ENCODE measurements at places on chromosomes 7 and 10.

DNA sequence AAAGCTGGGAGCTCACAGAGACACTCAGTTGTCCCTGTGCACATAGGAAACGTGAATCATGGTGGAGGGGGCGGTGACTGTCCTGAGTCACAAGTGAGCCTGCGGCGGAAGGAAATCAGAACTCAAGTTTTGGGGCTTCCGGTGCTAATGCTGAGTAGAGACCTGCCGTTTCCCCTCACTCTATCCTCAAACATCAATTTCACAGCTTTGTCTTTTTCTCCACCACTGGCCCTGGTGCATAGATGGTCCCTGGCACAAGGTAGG is 21.9 kb downstream of the ADCYAP1R1 start:
- DNase-seq = no peak

DNA sequence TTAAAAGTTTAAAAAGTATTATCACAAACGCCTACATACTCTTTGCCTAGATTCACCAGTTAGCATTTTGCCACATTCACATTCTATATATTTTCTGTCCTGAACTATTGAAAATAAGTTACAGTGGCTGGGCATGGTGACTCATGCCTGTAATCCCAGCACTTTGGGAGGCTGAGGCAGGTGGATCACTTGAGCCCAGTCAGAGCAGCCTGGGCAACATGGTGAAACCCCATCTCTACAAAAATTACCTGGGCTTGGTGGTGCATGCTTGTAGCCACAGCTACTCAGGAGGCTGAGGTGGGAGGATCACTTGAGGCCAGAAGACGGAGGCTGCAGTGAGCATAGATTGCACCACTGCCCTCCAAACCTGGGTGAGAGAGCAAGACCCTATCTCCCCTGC is 5.3 kb downstream of the ARPC1A start:
- no peak for DNase-seq

DNA sequence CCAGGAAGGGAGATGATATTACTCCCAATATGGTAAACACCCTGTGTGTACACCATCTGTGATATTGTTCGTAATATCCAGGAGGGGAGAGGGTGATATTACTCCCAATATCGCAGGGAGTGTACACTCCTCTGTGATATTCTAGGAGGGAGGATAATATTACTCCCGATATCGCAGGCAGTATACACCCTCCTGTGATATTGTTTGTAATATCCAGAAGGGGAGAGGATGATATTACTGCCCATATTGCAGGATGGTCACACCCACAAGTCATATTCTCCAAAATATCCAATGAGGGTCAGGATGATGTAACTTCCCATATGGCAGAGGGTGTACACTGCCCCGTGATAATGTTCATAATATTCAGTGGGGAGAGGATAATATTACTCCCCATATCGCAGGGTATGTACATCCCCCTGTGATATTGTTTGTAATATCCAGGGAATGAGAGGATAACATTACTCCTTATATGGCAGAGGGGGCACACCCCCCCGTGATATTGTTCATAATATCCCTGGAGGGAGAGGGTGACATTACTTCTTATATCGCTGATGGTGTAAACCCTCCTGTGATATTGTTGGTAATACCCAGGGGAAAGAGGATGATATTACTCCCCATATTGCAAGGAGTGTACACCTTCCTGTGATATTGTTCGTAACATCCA is 17.1 kb downstream of the AZGP1 start:
- no peak for DNase-seq

GRCh38 chr7:113246738-113247137 is 128.4 kb upstream of the SMIM30 start:
- DNase-seq = no peak

DNA sequence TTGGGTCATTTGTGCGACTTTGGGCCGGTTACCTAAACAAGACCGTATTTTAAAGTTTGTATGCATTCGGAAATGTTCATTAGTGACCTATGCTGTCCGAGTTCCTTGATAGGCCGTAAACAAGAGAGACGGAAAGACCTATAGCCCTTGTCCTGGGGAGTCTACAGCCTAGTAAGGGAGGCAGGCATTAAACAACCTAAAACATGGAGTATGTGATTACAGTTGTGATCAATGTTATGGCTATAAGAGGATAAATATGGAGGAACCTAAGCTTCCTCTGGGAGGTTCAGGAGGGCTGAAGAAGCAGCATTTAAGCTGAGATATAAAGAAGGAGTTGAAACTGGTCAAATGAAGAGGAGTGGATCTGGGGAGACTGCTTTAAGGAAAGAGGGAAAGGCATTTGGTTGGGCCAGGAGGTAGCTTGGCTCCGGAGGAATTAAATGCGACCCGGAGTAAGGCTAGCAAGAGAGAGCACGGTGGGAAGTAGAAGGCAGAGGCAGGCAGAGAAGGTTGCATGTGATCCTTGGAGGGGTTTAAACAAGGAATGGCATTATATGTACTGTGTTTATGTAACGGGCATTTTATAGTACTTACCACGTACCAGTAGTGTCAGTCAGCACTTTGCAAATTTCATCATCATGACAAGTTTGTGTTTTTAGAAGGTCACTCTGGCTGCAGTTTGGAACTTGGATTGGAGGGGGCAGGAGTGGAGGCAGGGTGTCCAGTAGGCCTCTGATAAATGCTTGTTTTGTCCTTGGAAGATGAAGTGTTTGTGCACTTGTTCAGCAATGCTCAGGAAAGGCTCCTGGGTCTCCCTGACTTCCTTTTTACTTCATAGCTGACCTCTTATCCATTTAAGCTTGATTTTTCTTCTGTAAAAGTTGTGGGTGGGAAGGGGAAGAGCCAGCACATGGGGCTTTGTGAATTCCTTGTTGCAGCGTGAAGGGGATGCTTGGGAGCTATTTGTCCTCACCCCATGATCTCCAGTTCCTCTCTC is 1.0 kb upstream of the AVPI1 start:
- no peak for DNase-seq

DNA sequence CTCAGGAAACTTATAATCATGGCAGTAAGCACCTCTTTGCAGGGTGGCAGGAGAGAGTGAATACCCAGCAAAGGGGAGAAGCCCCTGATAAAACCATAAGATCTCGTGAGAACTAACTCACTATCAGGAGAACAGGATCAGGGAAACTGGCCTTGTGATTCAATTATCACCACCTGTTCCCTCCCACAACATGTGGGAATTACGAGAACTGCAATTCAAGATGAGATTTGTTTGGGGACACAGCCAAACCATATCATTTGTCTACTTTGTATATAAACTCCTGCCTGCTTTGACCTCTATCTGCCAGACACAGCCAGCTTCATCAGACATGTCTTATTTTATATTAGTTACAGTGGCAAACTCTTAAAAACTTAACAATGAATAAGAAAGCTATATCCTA is 50.4 kb downstream of the ARMC3 start:
- DNase-seq = no peak

- DNase-seq = no peak
Observed at GRCh38 chr7:99099499-99100077, 44.3 kb downstream of the SMURF1 start.

GRCh38 chr7:120718361-120718760 is 139.6 kb downstream of the TSPAN12 start:
- DNase-seq = no peak

GRCh38 chr10:49323896-49324270 is 24.9 kb downstream of the C10orf71 start:
- no peak for DNase-seq

GRCh38 chr7:145696071-145696470 is 420.5 kb upstream of the CNTNAP2 start:
- DNase-seq = no peak

DNA sequence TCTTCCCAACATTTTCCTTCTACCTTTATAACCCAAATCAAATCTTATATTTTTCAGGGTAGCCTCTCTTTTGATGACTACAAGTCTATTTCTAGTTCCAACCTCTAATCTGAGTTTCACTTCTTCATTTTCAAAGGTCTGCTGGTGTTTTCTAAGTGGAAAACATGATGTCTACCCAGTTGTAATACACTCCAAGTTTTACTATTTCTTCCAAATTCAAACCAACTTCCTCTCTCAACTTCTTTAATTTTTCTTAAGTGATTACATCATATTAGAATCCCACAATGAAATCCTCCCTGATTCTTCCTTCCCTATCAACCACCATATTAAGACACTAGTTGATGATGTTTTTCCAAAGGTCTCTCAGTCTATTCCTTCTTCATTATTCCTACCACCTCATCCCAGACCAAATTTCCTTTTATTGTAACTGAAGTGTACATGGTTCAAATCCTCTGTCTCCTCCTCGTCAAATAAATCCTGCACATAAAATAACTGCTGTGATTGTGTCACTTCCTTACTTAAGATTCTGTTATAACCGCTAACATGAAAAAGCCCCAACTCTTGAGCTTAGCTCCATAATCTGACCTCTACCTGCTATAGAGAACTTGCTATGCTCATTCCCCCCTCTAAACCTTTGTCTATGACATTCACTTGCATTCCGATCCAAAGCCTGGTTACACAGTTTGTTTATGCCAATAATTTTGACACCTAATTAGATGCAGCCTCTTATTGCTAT is 12.7 kb downstream of the TAS2R38 start:
- no peak for DNase-seq

GRCh38 chr10:29851241-29851640 is 208.1 kb downstream of the JCAD start:
- no peak for DNase-seq

DNA sequence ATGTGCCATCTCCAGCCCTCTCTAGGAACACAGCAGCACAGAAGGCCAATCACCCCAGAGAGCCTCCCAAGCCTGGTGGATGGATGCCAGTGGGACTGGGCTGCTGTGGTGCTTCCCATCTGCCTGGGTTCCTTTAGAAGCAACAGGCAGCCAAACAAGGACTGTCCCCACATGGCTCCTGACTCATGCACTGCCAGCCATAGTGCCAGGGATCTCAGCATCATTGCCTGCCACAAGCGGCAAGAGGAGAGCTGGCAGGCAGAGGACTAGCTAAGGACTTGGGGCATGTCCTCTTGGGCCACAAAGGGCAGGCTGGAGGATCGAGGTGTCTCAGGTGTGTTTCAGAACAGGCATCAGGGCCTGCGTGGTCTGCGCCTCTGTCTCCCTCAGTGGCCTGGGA is 23.4 kb upstream of the FIGNL1 start:
- no peak for DNase-seq

DNA sequence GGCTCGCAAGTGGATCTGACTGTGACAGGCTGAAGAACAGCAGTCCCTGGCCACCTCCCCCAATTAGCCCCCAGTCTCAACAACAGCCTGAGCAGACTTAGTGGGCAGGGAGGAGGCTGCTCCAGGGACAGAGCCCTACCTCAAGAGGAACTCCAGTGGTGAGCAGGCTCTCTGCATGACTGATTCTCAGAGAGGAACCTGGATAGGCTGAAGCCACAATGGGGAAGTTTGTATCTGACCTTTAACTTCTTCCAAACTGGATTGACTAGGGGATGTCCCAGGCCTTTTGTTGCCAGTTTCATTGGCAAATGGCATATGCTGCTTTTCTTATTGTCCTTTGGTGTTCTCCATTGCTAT is 93.0 kb downstream of the ARHGAP22 start:
- no peak for DNase-seq

DNA sequence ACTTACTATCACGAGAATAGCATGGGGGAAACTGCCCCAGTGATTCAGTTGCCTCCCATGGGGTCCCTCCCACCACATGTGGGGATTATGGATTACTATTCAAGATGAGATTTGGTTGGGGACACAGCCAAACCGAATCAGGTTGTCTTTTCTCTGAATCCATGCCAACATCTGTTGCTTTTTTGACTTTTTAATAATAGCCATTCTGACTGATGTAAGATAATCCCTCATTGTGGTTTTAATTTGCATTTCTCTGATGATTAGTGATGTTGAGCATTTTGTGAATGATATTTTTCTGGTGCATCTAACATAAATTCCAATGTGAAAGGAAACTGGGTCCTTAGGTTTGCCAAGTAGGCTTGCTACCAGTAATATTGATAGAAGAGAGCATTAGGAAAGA is 69.0 kb upstream of the ARHGAP21 start:
- no peak for DNase-seq

DNA sequence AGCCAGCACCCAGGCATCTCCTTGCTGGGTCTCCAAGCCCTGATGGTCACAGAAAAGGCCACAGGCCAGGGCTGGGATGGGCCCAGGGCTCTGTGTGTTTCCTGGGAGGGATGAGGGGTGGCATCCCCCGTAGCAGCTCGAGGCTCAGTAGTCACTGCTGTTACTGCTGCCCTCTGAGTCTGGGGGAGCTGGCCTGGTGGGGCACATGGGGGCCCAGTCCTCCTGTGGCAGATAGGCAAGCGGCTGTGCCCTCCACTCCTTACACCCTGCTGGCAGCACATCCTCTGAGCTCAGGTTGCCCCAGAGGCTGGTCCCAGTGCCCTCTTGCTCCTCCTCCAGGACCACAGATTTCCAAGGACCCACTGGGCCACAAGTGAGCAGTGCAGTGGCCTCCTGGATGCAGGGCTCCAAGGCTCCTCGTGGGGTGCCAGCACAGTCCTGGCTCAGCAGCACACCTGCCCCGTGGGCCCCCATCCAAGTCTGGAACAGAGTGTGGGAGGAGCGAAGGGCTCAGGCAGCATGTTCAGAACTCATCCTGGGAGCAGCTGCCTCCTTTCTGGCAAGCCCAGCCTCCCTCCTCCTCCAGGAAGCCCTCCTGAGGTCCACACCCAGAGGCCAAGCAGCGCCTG is 31.5 kb upstream of the TUBB8 start:
- no peak for DNase-seq

GRCh38 chr10:78224602-78225001 is 190.9 kb downstream of the RPS24 start:
- no peak for DNase-seq

DNA sequence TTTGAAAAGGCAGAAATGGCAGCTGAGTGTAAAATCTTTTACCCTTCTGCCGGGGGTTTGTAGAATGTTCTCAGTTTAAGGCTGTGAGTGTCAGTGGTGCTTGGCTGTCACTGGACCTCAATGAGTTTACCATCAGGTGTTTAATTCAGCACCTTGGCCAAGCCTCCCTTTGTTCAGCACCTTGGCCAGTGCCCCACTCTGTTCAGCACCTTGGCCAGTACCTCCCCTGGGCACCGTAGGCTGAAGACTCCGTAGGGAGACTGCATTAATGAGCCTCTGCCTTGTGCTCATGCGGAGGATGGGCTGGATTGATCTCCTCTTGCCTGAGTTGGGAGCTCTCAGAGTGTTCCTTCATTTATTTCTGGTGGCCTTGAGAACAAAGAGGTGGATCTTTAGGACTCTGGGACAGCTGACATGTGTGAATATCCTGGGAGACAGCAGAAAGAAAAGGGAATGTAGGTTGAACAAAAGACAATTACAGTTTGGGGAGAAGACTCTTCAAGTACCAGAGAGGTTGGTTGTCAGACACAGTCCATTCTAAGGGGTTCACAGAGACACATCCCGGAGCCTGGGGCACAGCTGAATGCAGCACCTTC is 1.6 kb downstream of the FAM24A start:
- no peak for DNase-seq

GRCh38 chr10:100998991-100999741 is 442 bp upstream of the LZTS2 start:
- DNase-seq = peak; percentile 57

GRCh38 chr7:150799741-150800580 is at the start of gene TMEM176B:
Gene TMEM176B (minus strand): TSS chr7:150800364. CDS start chr7:150796569, 3,795 bp downstream.
- DNase-seq = no peak

DNA sequence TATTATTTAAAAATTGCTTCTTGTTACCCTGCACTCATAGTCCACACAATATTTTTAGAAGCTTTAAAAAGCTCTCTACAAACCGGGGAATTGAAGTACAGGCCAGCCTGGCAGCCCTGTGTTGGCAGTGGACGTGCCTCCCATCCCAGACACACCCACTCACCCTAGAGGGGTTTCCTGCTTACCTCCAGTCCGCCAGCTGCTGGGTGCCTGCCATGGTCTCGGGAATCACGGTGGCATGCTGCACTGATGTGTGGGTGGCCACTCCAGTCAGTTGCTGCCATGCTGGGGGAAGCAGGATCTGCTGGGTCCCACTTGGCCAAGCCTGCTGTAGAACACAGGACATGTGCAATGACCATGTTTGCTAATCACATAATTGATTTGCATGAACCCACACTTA is 80.4 kb downstream of the CLEC2L start:
- DNase-seq = no peak
